ENCODE measurements at places on chromosomes 5 and 9. TPM values are rescaled to one million over a fixed set of nuclear protein-coding genes. Genes with fewer than 3 reads are reported as not detected.

GRCh38 chr5:106397700-106398099 is 1273.0 kb downstream of the EFNA5 start:
- DNase-seq: no peak

DNA sequence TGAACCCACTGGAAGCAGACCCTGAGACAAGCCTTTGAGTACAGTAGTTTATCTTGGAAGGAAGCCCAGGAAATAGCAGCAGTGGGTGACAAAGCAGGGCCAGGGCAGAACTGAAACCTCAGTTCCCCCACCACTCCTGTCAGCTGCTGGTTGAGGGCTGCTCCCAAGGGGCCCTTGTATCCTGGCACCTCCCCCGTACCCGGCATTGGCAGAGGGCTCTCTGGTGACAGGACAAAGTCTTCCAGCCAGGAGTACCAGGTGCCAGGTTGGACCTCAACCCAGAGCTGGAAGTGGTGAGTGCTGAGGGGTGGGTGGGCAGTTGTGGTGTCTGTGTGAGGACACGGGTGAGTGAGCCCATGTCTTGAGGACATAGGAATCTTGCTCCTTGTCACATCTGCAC is 123.3 kb downstream of the PHF2 start:
- DNase-seq: no peak

- no peak for DNase-seq
Observed at GRCh38 chr9:108865037-108865436, 3.0 kb downstream of the ACTL7A start.

GRCh38 chr9:108272349-108272899 is 583.4 kb downstream of the ACTL7B start:
- no peak for DNase-seq

DNA sequence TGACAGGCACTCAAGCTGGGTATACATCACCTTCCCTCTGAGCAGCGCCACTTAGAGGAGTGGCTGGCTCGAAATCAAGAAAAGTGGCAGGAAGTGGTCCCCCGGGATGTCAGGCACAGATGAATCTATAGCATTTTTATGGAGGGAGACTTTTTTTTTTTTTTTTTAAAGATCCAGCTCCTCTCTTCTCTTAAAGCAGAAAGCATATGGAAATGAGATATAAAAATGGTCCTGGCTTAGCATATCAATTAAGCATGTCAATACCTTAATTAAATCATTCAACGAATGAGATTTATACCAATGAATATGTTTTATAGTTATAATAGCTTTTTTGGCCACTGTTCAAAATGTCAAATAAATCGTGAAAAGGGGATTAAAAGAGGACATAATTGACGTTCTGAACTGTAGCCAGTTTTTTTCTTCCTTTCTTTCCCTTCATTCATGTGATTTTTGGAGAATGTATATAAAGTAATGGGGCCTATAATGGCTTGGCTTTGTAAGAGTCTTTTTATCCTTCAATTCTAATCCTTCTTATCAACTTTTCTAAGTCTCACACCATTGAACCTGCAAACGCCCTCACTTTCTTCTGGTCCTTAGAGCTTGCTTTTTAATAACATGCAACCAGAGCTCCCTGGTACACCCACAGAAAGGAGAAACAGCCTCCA is 319.2 kb upstream of the PANK3 start:
- DNase-seq: no peak

DNA sequence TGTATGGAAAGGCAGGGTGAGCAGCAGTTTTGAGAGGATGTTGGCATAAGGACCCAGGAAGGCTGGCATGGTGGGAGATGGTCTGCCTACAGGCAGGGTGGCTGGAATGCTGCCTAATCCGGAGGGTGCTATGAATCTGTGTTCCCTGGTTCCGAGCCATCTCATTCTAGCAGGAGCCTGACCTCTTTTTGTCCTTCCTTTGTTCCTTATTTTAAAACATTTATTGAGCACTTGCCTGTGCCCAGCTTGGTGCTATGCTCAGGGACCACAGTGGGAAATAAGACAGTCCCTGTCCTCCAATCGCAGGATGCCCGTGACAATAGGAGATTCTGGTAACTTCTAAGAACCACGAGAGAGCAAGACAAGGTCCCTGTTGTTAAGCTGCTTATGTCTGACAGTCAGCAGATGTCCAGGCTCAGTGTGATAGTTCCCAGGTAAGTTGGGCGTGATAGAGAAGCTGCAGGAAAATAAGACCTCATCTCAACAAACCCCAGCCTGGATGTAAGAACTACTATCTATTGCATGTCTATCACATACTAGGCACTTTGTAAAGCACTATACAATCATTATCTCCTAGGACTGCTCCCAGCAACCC is 9.1 kb upstream of the ZBTB34 start:
- no peak for DNase-seq

DNA sequence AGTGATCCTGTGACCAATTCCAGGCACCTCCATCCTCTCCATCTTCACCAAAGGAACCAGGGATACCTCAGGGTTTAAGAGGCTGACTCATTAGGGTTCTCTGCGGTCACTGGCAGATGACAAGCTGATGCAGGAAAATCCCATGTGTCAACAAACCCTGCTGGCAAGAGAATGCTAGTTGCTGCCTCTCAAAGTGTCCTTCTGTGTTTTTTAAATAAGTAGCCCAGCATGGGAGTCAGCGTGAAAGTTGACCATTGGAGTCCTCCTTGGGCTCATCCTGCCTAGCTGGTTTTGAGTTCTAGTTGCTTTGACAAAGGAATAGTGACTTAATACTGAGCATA is 200.2 kb downstream of the SLIT3 start:
- no peak for DNase-seq

- DNase-seq: no peak
Observed at GRCh38 chr9:642014-642413, 199.5 kb upstream of the DMRT1 start.

GRCh38 chr5:143188692-143189091 is 214.8 kb downstream of the NR3C1 start:
- no peak for DNase-seq

DNA sequence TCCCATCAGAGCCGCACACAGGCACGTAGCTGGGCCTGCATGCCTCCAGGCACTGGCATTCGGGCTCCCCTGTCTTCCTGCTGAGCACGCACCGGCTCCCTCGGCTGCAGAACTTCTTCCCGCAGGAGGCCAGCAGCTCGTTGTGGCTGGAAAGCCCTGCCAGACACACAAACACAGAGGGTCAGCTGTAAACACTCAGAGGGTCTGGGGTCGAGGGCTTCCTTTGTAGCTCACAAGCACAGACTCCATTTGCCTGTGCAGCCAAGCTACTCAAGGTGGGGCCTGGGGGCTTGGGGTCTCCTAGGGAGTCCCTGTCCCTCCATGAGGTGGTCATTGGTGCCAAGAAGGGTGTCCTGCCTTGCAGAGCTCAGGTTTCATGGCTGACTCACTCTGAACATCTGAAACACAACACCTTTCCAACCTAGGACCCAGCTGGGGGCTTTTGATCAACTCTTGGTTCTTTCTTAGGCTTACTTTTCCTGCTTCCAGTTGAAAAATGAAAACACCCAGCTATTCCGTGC is 211.4 kb downstream of the FSTL4 start:
- no peak for DNase-seq

DNA sequence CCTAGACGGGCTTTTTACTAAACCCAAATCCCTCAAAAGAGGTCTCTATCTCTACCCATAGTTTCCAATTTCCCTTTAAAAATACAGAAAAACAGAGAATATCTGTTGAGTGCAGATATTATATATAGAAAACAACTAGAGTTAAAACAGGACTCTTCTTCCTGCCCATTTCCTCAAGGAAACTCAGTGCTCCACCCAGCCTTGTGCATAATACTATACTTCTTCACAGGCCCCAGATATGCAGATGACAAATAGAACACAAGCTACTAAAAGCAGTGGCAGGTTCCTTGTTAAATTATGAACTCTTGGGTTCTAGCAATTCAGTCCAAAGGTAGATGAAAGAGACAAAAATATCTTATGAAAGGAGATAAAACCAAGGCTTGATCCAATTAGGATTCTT is 200.2 kb downstream of the TSSK1B start:
- no peak for DNase-seq

GRCh38 chr9:20988671-20989315 is 42.6 kb downstream of the HACD4 start:
- no peak for DNase-seq

DNA sequence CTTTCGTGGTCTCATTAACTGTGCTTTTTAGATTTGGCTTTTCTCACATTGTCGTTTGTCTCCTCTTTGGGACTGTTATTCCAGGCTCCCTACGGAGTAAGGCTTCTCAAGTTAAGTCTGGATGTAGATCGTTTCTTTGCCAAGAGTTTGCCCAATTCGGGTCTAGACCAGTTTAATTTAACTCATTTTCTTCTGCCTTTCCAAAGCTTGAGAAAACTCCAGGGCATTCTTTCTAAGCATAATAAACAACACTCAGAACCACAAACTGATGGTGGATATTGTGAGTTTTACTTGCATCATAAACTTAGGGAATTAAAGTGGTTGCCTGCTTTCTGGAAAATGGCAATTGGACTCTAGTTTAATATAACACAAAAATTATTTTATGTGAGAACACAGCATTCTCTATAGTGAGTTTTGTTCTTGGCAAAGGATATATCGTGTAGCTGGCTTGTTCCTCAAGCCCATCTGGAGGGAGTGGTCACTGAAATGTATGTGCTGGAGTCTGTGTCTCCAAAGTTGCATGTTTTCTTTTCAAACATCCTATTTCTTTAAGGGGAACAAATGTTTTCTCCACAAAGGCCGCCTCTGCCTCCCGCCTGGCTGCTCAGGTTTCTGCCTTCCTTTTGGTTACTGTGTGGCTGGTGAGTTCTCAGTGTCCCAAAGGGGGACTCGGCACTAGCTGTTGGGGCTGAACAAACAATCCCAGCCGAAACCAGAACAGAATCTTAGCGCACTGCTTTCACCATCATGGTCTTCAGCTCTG is 211.3 kb upstream of the FBN2 start:
- no peak for DNase-seq

DNA sequence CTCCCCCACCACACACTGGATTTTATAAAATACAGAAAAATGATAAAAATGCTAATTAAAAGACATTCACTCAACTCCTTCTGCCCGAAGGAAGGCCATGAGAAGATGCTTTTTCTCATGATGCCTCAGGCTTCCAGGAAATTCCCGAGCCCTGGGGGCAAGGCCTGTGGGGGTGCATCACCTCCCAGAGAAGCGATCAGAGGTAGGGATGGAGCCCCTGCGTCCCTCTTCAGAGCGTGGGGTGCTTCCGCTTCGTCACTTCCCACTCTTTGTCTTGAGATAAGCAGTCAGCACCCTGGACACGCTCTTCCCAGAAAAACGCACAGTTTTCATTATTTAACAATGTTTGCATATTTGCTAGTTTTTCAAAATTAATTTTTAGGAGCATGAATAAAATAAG is 33.3 kb upstream of the SH3PXD2B start:
- no peak for DNase-seq

DNA sequence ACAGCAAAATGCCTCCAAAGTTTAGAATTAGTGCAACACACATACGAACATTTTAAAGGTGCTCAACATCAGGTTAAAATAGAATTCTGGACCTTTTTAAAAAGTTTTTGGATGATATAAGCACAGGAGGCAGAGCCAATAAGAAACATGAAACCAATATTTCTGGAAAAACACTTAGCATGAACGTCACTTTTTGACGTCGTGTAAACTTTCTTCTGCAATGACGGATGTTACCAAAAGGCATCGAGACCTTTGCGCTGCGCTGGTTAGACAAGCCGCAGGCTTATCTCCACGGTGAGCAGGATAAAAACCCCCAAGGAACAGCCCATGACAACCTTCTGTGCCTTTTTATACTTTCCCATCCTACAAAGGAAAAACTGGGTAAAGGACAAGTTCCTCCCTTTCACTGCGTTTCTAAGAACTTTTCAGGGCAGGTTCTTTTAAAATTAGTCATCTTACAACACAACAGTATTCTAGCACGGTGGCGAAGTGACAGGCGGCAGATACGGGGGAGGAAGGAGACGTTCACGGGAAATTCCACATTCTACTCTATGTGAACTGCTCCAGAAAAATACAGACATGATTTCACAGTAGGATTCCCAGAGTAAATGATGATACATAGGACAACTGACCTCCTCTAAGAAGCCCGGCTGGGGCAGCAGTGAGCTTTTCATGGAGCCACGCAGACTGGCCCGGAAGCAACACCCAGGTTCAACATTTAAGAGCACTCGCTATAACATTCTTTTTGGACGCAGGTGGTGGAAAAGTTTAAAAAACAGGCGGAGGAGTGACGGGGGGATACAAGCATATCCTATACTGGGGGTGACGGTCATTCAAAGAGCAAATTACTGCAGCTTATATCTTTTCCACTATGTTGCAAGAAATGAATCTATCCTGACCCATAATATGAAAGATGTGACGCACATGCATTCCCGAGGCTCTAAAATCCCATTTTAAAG is 52.4 kb downstream of the USP20 start:
- no peak for DNase-seq

SH3GL2 gene
- total RNA-seq: 1.1 TPM

LMX1B gene
- 6.9 TPM for total RNA-seq

ARHGEF39 gene
- total RNA-seq: 27.2 TPM

RECK gene
- 9.5 TPM for total RNA-seq

SHROOM1 gene
- total RNA-seq: 6.5 TPM

IFNE gene
- not detected for total RNA-seq

SLIT3 gene
- total RNA-seq: 12.6 TPM

PCDHA10 gene
- 7.4 TPM for total RNA-seq

RLN2 gene
- 0.77 TPM for total RNA-seq
